ENCODE measurements at places on chromosomes 11 and 22. TPM values are rescaled to one million over a fixed set of nuclear protein-coding genes. Genes with fewer than 3 reads are reported as not detected.
A peak's percentile ranks its signal among the peaks of the same experiment; 100 is the strongest.

The PDE2A gene
- 49.6 TPM for total RNA-seq

The GRM5 gene
- not detected for total RNA-seq

The PLEKHA7 gene
- 94.4 TPM for total RNA-seq

The MRGPRF gene
- total RNA-seq, result 75.2 TPM

The MMP7 gene
- total RNA-seq, result 226 TPM

The SCGB1C1 gene
- not detected for total RNA-seq

The INSC gene
- total RNA-seq, result 1.7 TPM

The CDC45 gene
- 1.1 TPM for total RNA-seq

DNA sequence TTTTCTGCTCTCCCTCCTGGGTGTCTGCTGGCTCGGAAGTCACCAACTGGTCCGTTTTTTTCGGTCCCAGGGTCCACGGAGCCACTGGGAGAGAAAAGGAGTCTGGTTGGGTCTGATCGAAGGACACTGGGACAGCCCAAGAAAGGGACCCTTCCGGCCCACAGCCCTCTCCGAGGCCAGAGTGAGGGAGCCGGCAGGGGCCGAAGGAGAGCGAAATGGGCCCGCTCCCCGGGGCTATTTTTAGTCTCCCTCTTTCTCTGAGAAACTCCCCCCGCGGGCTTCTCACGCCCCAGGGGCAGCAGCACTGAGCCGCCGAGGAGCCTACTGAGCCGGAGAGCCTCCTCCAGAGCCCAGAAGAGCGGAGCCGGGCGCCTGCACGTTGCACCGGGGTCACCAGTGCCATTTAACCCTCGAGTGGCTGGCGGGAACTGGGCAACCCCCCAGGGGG lies 1.9 kb downstream of the ESAM start:
- no peak for DNase-seq

- no peak for DNase-seq
These were observed 1.5 kb upstream of the GGT1 start for GRCh38 chr22:24601217-24602104.

DNA sequence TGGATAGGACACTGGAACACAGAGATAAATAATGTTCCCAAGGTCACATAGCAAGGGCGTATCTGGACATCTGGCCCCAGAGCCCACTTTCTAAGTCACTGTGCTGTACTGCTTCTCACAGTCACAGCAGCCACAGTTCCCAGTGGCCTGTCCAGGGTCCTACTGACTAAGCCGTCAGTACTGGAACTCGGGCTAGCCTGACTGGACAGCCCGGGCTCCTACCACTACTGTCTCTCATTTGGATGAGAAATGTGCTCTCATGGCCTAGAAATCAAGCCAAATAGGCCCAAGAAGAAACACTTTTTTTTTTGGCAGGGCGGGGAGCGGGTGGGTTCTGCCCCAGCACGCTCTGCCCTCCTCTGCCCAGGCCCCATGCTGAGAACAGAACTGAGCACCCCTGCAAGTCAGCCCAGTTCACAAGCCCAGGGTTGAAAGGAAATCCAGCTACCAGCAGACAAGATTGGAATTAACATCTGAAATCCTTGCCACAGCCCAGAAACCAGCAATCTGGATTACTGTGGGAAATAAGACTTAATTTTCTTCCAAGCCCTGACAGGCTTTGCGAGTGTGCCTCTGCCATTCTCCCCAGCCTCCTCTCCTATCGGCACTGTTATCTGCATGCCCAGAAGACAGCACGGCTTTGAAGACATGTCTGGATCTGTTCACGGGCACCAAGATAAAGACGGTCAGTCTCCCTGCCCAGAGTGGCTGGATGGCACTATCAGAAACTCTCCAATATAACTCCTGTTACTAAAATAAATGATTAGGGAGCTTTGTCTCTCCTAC lies 182.9 kb upstream of the NCAM1 start:
- DNase-seq, result no peak

GRCh38 chr11:203056-203944 lies 3.9 kb downstream of the BET1L start:
- no peak for DNase-seq

GRCh38 chr22:44181033-44181911 lies 547 bp downstream of the PARVG start:
- DNase-seq, result no peak

DNA sequence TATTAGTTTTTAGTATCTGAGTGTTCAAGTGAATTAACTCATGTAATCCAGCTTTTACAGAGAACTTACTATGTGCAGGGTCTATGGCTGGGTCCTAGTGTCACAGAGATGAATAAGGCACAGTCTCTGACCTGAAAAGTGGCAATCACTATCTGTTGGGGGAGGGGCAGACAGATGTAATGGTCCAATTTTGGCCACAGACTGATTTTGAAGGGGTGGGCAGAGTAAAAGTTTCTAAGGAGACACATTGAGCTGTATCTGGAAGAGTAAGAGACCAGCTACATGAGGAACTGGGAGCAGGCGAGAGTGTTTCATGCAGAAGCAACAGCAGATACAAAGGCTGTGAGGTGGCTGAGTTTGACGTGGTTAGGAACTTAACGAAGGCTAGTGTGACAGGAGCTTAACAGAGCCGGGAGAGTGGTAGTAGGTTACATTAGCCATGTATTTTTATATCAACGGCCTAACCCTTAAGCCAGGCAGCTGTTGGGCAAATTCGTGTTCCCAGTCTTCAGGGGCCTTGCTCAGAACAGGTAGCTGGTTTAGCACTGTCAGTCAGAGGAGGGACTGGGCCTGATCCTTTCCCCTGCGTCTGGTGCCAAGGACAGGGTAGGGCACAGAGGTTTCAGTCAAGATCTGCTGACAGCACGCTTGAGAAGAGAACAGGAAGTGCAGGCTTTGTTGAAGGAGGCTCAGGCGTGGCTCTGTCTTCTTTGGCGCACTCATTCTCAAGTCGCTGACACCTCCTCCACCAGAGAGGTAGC lies 1.4 kb upstream of the STIM1 start:
- peak; percentile 74 for DNase-seq

- DNase-seq, result no peak
These were observed 48.8 kb upstream of the MYO18B start for GRCh38 chr22:25693268-25693565.

DNA sequence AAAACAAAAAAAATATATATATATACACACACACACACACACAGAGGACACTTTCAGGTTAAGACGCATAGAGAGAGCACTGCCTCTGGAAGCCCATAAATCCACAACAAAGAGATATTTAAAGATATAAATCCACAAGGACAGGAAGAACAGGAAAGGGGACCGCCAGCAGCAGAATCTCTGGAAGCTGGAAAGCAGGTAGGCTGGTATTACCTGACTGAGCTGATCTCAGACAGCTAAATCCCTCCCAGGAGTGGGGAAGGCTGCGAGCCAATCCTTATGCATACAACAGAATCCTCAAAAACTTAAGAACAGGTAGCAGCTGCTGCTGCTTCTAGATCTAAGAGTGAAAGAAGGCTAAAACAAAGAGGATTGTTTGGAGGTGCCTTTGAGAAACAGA lies 1.8 kb upstream of the MCAT start:
- no peak for DNase-seq

DNA sequence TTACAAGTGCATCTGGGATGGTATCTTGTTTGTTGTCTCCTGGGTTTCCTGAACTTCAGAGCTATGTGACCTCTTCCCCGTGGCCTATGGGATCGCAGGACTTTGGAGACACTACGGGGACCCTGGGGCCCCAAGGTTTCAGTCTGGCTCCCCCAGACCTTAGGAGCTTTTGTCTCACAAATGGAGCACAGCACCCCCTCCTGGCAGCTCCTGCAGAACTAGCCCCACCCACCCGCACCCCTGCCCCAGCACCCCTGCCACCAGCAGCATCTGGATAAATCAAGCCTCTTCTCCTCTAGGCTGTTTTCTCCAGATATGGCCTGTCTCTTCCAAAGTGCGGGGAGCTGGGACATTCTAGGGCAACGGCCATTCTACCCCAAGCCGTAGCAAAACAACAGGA lies 10.4 kb downstream of the RCOR2 start:
- DNase-seq, result no peak

DNA sequence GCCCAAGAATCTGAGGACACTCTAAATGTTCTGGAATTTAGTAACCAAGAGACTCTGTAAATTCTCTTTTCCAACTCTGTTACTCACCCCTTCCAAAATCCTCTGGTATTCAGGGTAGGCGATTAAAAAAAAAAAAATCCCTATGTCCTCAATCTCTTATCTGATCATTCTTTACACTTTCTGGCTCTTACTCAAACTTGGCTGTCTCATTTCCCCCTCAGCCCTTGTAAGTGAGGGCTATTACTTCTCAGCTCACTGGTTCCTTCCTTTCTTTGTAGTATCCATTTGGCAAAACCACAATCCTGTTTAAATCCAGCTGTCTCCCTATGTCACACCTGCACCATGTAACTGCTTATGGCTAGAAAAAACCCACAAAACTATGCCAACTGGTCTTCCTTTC lies 12.7 kb upstream of the MSANTD2 start:
- DNase-seq, result no peak

DNA sequence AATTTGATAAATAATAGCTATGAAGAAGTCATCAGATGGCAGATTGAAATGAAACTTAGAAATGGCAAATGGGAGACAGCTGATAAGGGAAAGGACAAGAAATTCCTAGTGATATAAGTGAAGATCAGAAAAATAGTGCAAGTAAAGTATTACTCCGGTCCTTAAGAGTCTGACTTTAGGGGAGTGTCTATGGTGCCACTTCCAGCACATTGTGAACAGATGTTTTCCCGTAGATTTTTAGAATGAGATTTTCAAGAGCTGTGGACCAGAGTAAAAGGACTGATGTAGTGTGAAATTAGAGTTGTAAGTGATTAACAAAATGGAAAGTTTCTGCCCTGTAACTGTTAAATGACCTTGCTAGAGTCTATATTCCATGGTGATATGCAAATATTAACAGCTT lies 974.8 kb upstream of the TENM4 start:
- no peak for DNase-seq

DNA sequence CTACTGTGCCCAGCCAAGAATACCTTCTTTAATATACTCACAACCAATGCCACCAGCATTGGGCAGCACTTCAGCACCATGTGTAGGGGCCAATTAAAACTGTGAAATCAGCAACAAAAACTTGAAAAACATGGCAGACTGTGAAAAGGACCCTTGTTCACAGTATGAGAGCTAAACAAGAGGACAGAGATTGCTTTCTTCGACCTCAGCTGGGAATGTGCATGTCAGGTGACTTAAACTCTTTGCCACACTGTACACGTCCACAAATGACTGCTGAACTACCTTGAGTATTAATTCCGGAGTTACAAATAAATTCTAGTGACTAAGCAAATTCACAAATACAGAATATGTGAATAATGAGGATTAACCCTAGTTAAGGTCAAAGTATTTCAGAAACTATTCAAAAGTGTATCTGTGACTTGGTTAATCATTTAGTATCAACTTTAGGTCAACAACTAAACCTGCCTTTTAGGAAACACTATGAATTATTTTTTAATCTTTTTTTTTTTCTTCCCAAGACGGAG lies 33.0 kb downstream of the DDX6 start:
- DNase-seq, result no peak

DNA sequence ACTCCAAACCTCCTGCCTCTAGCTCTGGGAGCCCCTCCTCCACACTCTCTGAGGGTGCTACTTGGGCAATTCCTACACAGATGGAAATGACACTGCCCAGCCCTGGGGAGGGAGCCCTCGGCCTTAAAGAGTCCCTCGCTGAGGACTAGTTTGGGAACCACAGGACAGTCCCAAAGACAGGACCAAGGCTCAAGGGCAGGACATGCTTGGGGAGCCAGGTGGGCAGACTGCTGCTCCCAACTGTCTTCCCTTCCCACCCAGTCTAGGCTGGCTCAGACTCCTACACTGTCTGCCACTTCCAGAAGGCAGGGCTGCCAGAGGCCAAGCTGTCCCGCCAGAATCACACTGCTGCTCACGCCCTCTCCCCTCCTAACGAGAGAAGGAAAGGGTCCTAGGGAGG lies 9.8 kb downstream of the ARRB1 start:
- no peak for DNase-seq

DNA sequence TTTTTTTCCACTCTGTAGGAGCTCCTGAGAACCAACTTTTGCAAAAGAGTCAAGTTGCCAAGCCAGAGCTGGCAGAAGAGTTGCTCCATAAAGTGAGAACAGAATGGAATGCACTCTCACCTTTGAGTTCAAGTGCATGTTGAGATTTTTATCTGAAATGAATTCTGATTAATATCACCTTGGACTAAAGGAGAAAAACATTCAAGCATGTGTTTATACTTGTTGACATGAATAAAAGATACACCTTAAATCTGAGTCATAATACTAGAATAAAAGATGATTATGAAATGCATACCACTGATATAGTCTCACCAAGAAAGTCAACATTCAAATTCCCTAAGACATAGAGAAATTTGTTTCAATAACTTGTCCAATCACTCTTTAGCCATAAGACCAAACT lies 37.8 kb downstream of the ARL14EP start:
- DNase-seq, result no peak

- DNase-seq, result no peak
These were observed 122.1 kb upstream of the ISX start for GRCh38 chr22:34943830-34944229.

DNA sequence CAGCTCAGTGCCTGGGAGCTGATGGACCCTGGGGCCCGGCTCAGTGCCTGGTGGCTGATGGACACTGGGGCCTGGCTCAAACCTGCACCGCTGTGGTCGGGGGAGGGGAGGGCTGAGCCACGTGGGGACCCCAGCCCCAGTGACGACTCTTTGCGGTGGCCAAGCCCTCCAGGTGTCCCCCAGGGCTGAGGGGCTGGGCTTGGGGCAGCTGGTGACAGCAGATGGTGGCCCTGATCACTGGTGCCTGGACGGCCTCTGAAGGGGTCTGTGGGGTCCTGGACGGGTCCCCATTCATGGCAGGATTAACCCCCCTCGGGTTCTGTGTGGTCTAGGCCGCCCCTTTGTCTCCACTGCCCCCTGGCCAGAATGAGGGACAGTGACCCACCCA lies 3.4 kb upstream of the MUC5B start:
- no peak for DNase-seq

DNA sequence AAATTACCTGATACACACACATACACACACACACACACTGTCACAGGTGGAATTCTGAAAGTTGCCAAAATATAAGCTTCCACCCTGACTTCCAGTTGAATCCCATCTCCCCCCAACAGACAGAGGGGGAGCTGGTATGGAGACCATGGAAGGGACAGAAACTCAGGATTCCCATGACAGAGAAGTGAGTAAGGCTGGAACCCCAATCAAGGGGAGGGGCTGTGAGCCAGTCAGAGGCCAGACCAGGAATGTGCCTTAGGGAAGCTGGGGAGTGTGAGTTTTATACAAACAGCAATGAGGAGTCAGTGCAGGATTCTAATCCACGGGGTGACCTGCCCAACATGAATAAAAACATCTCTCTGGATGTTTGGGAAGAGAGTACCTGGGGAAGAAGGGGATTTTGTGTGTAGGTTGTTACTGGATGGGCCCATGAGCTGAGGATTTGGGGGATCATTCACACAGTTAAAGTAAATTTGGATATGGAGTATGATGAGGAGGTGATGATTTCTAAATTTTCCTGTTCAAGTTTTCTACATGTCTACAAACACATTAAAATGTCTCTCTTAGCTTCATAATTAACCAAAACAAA lies 38.7 kb upstream of the TOP3B start:
- no peak for DNase-seq

DNA sequence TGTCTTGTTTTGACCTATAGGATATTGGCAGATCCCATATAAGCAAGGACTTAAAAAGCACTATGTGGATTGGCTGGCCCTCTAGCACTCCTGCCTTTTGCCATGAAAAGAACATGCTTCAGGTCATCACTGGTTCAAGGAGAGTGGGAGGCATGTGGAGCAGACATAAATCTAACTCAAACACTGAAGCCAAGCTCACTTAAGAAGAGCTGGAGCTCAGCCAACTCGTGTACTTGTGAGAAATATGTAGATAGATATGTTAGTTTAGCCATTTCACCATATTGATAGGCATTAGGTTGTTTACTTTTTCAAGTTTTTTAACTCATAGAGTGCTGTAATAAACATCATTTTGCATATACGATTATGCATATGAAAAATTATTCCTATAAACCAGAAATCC lies 19.9 kb upstream of the BBOX1 start:
- no peak for DNase-seq

Data from ureter (tissue), 1 donor.